Inflammatory macrophage (primary cell): ENCODE measurements at places on chromosomes 2 and 18.

DNA sequence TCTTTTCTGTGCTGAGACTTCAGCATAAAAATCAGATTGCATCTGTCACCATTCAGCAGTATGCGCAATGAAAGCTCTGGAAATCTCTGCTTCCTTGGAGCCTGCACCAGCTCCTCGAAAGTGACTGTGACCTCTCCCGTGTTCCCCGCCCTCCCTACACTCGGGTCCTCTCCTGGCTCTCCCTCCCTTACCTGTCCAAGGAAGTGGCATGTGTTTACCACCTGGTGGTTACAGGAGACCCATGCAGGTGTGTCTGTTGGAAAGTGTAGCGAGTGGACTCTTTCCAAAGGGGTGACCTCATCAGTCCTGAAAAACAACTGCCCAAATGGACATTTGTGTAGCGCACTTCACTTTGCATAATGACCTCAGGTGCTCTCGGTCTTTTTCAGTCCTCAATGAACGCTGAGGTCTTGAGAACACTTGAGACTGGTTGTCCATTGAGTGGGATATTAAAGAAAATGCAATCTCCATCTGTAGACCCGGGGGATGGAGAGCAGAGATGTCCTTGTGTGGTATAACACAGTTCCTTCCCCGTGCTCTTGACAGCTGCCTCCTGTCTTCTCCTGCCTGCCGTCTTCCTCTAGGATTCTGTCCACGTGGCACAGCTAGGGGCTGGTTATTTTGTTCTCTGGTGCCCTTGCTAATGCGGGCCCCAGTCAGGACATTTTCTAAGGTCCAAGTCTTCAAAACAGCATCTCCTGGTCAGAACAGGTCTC is 133.2 kb downstream of the ACKR3 start:
- DNase-seq = no peak

- DNase-seq = no peak
Observed at GRCh38 chr2:222728621-222729020, 57.2 kb downstream of the MOGAT1 start.

DNA sequence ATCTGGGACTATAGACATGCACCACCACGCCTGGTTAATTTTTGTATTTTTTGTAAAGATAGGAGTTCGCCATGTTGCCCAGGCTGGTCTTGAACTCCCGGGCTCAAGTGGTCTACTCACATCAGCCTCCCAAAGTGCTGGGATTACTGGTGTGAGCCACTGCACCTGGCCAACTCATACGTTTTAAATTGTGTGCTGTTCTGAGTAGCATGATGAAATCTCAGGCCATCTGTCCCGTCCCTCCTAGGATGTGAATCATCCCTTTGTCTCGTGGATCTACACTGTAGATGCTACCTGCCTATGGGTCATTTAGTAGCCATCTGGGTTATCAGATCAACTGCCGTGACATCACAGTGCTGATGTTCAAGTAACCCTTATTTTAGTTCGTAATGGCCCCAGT is 38.5 kb upstream of the RMP24 start:
- DNase-seq = no peak

DNA sequence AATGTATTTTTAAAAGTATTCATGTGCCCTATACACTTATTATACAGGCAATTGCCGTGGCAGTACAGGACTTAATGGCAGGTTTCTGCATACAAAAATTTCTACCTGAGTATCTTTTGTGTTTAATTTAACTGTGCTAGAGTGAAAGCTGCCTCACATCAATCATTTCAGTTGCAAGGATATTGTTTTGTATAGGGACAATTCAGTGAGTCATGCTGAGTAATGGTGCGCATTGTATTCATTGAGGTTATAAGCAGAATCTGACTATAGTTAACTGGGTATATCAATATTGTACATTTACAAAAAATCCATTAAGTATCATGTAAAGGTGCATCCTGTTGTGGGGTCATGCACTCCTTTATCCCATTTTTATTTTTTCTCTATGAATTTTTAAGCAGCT is 121.5 kb downstream of the GCA start:
- DNase-seq = no peak

DNA sequence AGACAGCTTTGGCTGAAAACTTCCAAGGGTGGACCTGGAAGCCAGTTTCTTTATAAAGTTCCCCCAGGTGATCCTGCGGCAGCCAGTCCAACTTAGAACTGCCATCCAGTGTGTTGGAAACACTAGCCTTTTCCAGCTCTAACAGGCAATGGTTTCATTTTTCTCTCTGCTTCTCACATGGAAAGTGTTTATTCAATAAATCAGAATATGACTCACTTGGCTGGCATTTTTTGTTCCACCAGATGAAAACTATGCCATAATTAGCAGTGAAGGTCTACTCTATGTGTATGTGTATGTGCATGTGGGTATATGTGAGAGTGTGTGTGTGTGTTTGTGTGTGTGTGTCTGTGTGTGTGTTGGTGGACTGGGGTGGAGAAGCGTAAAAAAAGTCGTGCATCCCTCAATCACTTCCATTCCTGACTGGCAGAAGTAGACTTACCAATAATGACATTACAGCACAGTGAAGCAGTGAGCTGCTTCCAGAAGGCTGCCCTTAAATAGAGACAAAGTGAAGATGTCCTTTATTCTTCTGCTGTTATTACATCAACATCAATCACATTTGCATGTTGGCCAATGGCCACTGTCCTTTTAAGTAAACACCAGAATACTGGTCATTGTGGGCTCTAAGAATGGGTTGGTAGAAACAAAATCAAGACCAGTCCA is 90.9 kb upstream of the SETBP1 start:
- DNase-seq = no peak

GRCh38 chr2:150466741-150467620 is 20.5 kb downstream of the RND3 start:
- no peak for DNase-seq

DNA sequence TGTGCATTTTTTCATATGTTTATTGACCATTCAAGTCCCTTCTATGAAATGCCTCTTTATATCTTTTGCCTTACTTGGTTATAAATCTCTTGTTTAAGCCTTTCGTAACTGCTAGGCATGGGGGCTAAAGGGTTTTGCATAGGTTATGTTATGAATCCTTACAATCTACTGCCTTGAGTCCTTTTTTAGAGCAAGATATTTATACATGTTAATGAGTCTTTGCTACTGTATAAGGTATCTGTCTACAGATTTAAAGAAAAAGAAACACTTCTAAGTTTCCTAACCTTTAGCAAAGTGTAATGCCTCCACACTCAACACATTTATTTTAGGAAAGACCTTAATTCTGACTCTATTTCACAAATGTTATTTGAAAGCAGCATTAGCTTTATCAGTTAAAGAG is 43.6 kb upstream of the XPO1 start:
- DNase-seq = no peak
